ENCODE measurements at places on chromosomes 6 and 20.

DNA sequence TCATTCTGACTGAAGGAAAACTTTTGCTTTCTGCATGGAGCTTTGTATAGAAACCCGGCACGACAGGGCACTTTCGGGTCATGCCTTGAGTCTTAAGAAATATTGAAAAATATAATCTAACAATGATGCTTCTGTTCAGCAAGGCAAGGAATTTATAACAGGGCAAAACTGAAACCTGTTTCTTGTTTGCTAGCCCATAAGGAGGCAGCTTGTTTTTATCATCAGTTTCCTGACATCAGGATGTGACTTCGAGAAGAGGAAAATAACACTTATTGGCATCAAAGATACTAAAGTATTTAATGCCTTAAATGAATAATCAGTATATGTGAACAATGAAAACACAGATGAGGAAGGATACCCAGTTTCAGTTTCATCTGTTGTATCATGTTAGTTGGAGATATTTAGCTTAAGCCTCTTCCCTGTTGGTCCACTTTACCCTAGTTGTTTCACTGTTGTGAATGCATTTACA, 146.5 kb downstream of the CDKAL1 start:
- DNase-seq, result no peak

- DNase-seq, result no peak
Observed at GRCh38 chr6:154821638-154822037, 88.4 kb downstream of the SCAF8 start.

DNA sequence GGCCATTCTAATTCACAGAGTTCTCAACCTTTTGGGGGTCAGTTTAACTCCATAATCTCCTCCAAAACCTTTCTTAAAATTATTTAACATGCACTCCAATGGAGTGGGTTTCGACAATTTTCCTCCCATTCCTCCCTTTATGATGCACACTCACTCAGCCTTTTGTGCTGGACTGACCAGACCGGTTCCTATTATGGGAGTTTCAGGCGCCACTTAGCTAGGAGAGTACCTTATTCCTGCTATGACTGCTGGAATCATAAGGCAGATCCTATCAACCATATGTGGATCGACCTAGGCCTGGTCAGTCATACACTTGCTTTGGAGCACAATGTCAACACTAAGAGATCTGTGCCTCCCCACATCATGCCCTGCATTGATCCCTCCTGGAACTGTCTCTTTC, 63.9 kb upstream of the MOCS1 start:
- DNase-seq, result no peak

DNA sequence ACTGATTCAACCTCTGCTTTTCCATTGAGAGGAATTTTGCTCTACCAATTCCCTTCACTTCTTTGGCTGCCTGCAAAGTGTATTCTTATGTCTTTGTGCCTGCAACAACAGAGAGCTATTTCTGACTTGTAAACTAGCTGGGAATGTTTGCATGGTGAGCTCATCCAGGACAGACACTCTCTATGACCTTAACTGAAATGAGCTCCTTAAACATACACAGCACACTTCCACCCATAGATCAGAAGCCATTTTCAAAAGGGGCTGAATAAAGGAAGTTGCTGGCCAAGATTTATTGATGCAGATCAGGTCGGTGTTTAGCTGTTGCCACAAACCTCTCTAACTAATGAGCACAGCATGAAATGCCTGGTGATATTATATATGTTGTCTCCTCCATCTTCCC, 377.7 kb downstream of the BTBD9 start:
- DNase-seq, result no peak

DNA sequence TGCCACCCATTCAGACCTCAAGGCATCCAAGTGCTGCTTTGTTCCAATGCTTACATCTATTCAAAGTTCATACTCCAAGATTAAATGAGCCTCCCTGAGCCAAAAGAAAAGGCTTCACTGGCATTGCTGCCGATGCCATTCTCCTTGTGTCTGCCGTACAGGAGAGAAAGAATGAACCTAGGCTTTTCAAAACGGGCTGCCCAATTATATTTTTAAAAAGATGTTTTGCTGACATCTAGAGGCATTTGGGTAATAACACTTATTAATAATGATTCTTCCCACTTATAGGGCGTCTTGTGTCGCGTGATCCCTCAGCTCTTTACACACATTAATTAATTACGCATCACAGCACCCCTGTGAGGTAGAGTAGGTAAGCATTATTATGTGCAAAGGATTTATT, 545.6 kb downstream of the PKHD1 start:
- no peak for DNase-seq

- DNase-seq, result no peak
Observed at GRCh38 chr6:113246186-113246585, 611.0 kb upstream of the MARCKS start.

DNA sequence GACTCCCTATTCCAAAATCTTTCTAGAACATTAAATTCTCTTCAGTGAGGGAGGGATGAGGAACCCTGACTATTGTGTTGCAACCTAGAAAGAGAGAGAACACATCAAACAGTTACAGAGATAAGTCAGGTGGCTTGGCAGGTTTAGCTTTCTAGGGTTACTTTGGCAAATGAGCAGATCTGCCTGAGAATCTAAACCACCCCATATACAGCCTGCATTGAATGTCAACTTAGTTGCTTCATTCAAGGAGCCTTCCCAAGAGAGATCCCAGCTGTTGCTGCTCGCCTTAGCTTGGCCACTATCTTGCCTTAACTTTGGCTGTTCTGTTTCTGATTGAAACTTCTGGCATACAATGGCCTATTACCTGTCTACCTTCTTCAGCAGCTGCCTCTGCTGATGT, 74.7 kb upstream of the TCF21 start:
- DNase-seq, result no peak

DNA sequence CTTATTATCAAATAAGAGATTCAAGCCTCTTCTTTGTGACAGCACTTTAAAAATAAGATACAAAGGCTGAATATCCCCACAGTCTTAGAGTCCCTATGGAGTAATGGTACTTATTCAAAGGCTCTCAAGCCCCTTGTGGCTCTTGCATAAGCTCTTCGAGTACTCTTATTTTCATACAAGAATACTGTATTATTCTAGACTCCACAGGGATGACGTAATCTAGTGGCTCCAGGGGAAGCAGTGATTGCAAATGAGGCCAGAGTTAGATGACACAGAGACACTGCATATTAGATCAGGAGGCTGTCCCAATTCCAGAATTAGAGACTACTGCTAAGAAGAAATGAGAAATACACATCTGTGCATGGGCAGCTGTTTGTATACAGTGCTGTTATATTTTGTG, 1195.9 kb upstream of the MAP3K7 start:
- no peak for DNase-seq

GRCh38 chr20:21048841-21049273, 57.3 kb downstream of the LINC00237 start:
- DNase-seq, result peak; percentile 45

GRCh38 chr20:46568570-46569129, 18.2 kb upstream of the OCSTAMP start:
- DNase-seq, result no peak

DNA sequence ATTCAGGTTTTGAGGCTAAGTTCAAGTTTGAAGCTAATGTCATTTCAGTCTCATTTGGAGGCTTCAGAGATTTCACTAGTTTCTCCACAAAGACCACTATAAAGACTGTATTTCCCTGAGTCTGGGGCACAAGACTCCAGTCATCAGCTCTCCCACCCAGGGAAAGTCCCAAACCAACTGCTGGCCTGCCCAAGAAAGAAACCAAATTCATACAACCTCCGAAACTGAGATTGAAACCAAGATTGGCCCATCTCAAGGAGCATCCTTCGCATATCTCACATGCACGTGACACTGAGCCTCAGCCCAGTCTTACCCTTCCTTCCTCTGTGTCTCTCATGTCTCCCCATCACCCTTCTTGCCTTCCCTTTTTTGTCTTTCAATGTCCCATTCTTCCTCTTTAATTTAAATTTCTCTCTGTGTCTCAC, 3.5 kb upstream of the LTA start:
- DNase-seq, result peak; percentile 89

DNA sequence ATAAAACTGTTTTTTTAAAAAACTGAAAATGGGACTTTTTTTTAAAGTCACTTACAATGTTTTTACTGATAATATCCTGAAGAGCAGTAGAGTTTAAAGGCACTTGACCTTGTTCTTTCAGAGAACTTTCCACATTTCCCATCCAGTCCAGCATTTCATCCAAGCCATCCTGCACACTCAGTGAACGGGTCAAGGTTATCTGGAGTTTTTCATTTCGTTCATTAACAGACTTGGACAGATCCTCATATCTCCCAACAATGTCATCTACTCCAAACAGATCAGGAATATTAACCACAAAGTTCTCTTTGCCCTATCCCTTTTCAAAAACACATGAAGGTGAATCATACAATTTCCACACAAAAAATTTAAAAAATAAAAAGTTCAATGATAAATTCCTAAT, 69.1 kb downstream of the DST start:
- no peak for DNase-seq

DNA sequence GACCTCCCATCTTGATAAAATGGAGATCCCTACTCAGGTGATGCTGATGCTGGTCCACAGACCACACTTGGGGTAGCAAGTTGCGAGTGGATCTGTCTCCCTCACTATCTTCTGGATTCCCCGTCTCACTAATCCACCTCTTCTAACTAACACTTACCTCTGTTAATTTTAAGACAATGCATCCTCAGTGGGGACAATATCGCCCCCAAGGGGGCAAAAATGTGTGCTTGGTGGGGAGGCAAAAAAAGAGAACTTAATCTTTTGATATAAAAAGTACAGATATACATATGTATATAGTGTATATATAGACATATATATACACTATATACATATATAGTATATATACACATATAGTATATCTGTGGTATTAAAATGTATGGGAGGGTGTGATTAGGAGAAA, 4.3 kb downstream of the LRFN2 start:
- DNase-seq, result peak; percentile 13

DNA sequence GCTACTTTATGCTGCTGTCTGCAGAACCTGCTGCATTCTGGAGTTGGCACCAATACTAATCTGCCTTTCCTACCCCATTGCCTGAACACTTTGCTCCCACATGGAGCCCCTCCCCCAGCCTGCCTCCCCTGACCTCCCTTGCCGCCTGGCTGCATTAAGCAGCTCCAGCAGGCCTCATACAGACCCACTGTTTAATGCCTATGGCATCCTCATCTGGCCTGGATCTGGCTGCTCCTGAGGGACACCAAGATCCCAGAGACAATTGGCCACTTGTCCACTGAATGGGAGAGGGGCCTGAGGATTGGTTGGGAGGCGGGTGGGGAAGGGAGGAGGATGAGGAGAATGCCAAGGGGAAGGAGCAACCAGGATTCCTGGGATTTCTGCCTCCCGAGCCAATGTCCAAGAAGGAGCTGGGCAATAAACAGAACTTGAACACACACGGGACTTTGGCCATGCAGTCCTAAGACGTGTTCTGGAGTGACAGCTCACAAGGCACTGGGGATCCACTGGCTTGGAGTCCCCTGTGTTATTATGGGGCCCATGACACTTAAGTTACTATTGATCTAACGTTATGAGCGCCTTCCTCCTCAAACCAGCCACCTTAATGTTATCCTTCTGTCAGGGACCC, 10.4 kb upstream of the KCNK5 start:
- DNase-seq, result no peak

DNA sequence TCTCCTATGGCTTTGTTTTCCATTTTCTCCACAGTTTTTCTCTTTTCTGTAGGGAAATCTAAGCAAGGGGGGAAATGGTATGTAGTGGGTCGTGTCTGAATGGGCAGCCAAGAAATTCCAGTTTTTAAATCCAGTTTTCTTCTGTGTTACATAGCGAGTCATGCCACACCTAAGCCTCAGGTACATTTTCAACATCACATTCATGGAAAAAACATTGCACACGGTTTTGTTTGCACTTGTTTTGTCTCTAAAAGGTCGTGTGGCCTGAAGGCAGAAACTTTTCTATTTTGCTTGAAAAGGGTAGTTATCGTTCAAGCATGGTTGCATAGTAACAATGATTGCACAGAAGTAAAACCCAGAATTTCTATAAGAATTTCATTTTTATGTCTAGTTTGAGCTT, 70.5 kb downstream of the MOXD1 start:
- no peak for DNase-seq

GRCh38 chr20:38242848-38243708, 17.5 kb downstream of the KIAA1755 start:
- DNase-seq, result peak; percentile 4

DNA sequence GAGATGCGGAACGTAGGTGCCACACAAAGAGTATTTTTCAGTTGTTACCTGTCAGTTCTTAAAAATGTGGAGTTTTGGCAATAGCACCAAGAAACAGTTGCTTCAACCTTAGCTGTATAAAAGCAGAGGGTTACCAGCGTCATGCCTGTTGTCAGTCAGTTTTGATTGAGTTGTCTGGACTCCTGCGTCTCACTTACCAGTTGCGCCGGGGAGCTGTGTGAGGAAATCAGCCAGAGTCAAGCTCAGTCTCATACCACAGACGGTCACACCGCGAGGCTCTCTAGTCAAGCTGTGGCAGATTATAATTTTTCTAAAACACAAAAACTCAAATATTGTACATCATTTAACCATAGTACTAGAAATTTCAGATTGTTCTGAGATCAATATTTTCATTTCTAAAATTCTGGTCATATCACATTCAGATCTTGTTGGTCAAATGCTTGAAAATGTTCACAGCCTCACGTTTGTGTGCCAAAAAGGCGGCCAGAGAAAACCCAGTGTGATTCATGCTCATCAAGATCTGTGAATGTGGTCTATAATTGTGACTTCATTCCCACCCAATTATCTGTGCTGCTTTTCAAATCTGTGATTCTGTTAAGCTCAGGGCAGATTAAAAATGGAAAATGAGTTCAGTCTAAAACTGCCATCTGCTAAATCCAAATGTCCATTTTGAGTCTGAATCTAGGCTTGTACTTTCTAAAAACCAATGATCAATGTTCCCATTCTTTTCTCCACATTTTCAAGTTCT, 37.5 kb downstream of the SASH1 start:
- DNase-seq, result no peak

- DNase-seq, result no peak
Observed at GRCh38 chr6:54621285-54621684, 225.3 kb upstream of the FAM83B start.

DNA sequence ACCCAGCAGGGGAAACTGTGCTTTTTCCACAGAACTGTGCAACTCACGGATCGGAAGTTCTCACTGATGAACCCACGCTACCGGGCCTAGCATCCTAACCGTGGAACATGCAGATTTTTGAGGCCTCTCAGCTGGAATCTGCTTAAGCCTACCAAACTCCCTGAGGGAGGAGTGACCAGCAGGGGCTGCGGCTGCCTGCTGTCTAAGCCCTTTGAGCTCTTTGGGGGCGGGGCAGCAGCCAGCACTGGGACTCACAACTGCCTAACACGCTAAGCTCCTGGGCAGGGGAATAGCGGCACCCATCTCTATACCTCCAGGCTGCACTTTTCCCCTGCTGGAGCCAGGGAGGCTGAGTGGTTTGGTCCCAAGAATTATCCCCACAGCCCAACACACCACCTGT, 20.4 kb upstream of the METTL24 start:
- no peak for DNase-seq

Data from CD4-positive, alpha-beta T cell treated with Interleukin-21 for 1 hour (primary cell).